ENCODE measurements at places on chromosomes 12 and 14.

GRCh38 chr12:55724226-55724939 lies 4.2 kb downstream of the RDH5 start:
- DNase-seq, result peak; percentile 79

DNA sequence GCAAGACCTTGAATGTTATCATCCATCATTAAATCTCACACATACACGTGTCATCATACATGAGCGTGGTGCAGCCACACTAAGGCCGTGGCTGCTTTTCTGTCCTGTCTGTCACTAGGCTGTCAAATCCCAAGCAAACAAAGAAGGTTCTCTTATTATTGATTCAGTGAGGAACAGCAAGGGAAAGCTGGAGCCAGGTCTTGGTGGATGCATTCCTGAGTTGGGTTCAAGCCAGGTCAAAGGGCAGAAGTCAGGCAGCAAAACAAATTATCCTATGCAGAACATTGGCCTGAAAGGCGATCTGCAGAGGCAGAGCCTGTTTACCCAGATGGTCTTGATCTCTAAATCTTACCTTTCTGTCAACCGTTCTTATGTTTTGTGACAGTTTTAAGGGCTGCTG lies 252.3 kb downstream of the NEDD1 start:
- no peak for DNase-seq

DNA sequence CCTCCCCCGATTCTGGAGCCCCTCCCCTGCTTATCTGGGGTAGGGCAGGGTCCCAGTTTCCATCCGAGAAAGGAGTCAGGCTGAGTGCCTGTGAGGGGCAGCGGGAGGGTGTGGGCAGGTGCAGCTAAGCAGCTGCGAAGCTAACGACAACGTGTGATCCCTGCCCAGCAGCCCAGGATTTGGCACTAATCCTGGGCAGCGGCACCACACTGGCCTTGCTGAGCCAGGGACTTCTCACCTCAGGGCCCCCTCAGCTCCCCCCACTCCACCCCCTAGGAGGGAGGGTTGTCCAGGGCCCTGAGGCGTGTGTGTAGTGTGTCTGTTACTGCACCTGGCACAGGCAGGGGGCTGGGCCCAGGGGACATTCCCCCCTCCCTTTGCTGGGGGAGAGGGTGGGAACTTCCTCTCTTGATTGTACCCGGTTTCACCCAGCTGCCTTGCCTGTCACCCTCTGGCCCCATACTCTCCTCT lies 1.8 kb downstream of the SMIM41 start:
- DNase-seq, result no peak

- DNase-seq, result no peak
These were observed 18.5 kb upstream of the CISTR start for GRCh38 chr12:53770281-53770680.

DNA sequence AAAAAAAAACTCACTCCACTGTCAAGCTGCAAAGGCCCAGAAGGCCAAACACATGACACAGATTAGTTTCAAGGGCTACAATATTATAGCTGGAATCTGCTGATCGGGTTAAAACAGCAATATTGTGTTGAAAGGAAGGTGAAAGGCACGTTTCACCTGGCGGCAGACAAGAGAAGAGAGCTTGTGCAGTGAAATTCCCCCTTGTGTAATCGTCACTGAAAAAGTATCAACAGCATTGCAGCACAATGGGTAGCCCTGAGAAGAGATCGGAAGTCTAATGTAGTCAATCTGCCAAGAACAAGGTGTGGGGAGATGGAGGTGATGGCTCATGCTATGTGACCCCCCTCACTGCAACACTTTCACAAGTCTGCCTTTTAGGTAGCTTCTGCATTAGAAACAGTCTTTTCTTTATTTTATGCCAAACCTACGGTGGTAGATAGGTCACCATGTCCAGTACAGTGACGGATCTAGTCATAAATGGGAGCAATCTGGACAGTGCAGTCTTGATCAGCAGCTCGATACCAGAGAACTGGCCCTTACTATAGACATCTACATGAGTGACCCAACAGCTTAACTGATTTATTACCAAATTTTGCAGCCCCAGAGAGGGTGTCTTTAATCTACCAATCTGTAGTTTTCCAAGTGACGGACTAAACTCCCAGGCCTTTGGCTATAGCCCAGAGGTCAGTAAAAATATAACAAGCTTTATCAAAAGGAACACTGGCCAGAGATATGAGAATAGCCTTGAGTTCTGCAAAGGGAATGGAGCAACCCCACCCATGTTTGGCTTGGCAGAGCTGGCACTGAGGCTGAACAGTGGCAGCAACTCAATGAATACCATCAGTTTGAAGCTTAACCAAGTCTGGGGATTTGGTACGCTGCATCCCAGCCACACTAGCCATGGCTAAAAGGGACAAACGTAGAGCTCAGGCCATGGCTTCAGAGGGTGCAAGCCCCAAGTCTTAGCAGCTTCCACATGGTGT lies 35.4 kb downstream of the SPTSSA start:
- DNase-seq, result no peak

DNA sequence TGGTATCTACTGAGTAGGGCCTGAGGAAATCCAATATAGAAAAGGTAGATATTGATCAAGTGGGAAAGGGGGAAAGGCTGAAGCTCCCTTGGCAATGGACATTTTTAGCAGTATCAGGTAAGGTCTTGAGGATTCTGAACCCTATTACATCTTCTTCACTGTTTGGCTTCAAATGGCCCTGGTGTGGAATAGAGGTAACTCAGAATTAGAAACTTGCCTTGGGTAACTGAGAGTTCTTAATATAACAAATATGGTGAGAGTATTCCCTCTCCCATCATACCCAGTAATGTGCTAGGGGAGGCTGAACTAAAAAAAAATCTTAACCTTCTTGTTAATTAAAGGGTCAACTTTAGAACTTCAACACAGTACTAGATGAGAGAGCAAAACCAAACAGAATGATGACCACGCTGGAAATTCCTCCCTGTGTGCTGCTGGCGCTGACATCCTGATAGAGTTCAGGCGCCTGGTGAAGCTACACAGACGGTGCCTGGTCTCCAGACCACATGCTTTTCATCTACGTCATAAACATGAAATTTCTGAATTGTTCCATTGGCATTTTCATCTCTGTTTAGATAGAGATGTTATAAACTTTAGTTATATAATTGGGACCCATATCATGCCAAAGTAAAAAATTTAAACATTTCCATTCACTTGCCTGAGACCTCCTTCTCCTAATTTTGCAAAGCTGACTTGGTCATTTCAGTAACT lies 128.3 kb downstream of the AKAP6 start:
- no peak for DNase-seq

Data from activated T-cell treated with anti-CD3 and anti-CD28 coated beads, Interleukin-2, amount 50 U/mL, for 48 hours (primary cell).